ENCODE measurements at places on chromosomes 5 and 9.

GRCh38 chr9:72775570-72775969 is 177.3 kb downstream of the ALDH1A1 start:
- DNase-seq = no peak

DNA sequence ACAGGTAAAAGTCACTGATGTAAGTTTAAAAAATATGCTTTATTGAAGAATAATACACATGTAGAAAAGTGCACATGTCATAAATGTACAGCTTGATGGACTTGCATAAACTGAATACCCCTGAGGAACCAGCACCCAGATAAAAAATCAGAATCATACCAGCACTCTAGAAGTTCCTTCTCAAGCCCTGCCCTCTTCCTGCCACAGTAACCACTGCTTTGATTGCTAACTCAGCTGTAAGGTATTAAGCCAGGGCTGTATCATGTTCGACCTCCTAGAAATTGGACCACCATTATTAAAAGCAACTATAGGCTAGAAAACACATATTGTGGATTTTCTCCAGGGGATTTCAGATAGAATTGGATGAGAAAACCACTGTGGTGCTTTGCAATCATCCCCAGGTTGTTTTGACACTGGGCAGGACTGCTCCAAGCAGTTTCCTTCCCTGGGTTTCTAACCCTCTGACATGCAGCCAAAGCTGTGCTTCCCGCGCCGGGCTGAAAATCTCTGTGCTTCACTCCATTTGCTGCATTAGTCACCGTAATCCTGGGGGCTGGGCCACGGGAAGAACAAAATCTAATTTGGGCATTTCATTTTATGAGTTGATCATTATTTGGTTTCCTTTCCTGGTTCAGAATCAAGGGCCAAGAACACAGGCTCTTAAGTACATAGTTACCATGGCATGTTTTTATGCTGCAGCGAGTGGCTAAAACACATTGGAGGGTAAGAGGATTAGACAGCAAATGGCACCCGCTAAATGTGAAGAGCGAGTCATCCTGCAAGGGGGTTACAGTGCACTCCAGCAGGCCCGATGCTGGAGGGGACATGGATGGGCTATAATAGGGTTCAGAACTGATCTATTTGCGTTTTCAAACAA is 139.4 kb upstream of the IL12B start:
- DNase-seq = peak; percentile 38

GRCh38 chr5:151595411-151595826 is 4.3 kb upstream of the FAT2 start:
- DNase-seq = no peak

DNA sequence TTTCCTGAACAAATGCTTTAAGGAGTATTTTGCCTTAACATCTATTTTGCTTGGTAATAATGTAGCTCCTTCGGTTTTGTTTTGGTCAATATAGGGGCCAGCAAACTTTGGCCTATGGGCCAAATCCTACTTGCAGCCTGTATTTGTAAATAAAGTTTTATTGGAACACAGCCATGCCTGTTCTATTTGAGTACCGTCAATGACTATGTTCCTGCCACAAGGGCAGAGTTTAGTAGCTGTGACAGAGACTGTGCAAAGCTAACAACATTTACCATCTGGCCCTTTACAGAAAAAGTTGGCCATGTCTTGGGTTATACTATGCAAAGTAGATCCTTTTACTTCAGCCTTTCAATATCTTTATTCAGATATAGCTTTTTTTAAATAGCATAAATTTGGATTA is 113.4 kb downstream of the NR3C1 start:
- DNase-seq = no peak

DNA sequence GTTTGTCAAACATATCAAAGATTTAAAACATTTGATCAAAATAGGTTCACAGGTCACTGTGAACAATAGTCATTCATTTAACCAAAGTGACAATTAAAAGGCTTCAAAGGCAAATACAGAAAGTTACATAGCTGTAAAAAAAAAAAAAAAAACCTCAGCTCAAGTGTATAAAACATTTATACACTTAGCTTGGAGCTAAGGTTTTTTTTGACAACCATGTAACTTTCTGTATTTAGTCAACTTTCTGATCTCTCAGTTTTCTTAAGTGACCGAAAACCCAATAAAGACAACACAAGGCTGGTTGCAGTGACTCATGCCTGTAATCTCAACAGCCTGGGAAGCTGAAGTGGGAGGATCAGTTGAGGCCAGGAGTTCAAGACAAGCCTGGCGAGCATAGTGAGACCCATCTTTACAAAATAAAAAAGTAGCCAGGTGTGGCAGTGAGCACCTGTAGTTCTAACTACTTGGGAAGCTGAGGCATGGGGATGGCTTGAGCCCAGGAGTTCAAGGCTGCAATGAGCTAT is 16.4 kb upstream of the UBTD2 start:
- no peak for DNase-seq

GRCh38 chr5:109316634-109317033 is 93.1 kb downstream of the PJA2 start:
- no peak for DNase-seq

DNA sequence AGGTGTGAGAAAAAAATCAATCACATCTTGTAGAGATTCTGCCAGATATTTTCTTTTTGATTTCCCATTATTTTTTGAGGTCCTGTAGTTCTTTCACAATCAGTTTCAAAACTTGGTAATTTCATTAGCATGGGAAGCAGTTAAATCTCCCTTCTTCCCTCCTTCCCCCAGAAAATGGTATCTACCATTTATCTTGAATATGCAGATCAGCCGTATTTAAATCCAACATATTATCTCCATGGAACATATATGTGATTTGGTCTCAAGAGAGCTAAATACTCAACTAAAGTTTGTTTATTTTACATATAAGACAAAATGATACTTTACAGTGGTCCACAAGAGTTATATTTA is 1034.8 kb downstream of the CDH12 start:
- no peak for DNase-seq

DNA sequence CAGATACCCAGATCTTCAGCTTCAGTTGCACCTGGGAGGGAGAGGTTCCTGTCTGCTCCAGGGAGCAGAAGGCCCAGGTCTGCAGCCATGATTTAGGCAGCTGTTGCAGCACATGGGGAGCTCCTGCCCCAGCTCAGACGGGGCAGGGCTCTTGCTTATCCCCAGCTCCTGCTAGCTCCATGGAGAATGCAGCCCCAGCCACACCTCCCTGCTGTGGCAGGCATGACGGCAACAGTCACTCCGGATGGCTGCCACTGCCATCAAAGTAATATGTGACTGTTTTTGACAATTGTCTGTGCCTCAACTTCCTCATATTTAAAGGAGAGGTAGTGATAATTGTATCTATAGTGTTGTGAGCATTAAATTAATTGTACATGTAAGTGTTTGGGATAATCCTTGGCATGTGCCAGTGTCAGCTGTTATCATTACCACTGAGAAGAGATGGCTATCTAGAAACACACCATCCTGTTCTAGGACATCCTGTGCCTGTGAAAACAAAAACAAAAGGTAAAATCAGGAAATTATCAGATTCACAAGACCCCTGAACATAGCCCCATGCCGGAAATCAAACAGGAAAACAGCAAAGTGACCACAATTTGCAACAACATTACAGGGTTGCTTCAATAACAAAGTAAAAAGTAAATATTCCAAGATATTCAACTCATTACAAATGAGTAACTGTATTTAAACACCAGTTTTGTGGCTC is 1048.8 kb upstream of the ACO1 start:
- no peak for DNase-seq

Measured in activated CD8-positive, alpha-beta T cell treated with anti-CD3 and anti-CD28 coated beads for 36 hours (primary cell).